ENCODE measurements at places on chromosomes 5 and 9.

GRCh38 chr9:69816735-69817134 is 3.9 kb upstream of the CFAP95 start:
- DNase-seq = no peak

DNA sequence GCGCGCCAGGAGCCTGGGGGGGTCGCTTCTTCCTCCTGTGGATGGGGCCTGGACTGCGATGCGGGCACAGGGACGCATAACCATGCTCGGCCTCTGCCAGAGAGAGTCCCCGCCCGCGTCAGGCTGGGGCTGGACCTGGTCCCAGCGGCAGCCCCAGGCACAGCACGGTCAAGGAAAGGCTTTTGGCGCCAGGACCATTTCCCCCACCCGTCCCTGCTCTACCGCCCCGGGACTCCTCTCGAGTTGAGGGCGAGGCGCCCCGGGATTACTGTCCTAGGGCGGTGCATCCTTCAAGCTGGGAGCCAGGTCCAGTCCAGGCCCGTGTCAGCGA is 341 bp downstream of the MXD3 start:
- peak; percentile 80 for DNase-seq

- peak; percentile 41 for DNase-seq
Measured at GRCh38 chr5:172380987-172381643, 73.2 kb downstream of the SH3PXD2B start.

DNA sequence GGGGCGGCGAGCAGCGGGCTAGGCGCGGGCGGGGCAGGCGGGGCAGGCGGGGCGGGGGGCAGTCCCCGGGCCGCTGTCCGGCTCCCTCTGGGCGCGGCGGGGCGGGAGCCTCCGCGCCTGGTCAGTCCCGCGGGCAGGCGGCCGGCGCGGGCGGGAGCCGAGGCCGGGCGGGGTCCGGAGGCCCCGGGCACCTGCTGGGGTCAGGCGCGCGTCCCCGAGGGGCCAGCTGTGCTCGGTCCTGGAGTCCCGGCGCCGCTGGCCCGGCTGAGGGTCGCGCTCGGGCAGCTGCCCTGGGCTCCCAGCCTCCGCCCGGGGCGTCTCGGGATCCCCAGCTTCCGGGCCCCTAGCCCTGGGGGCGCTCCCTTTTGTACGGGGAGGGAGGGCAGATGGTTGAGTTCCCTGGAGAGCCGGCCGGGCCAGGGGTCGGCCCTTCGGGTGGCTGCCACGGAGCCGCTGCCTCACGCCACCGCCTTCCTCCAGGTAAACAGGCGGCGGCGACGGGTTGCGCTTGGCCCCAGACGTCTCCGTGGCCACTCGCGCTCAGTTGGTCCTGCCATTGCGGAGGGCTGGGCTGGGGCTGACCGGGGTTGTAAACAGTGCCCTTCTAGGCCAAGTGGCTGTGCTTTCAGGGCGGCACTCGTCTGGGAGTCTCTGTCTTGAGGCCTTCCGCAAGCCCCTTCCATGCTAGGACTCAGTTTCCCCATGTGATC is 473 bp downstream of the ZBTB34 start:
- DNase-seq = peak; percentile 58

DNA sequence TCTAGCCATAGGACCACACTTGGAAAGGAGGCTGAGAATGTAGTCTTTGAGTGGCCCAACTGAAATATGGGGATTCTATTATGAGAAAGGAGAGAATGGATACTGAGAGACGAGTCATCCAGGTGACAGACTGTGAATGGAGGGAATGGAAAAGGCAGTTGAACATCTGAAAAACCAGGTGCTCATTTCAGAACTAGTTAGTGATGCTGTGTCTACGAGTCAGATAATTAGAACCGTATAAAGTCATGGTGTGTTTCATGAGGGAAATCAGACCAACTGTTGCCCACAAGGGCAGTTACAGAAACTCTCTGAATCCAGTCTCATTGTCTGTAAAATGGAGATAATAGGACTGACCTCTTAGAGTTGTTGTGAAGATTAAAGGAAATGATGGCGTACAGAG is 86.5 kb downstream of the EGFLAM start:
- no peak for DNase-seq

GRCh38 chr9:37197158-37198038 is 77.0 kb downstream of the ZCCHC7 start:
- no peak for DNase-seq

DNA sequence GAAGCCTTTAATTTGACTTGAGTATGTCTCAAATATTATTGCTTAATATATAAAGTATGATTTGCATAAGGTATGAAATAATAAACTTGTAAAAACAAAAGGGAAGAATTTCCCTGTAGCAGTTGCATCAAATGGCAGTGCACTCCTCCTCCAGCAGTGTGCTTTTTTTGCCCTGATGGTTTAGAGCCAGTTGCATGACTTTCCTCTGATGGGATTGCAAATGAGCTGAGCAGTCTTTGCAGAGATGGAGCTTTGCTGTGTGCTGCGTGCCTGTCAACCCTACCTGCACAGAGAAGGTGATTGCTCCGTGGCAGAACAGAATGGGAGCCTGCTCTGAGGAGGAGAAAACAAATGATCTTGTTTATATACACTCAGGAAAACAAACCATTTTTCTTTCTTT is 22.7 kb upstream of the CATSPER3 start:
- no peak for DNase-seq

- no peak for DNase-seq
Measured at GRCh38 chr5:102690910-102691309, 64.2 kb upstream of the PAM start.

GRCh38 chr9:124038239-124038638 is 26.7 kb downstream of the LHX2 start:
- no peak for DNase-seq

DNA sequence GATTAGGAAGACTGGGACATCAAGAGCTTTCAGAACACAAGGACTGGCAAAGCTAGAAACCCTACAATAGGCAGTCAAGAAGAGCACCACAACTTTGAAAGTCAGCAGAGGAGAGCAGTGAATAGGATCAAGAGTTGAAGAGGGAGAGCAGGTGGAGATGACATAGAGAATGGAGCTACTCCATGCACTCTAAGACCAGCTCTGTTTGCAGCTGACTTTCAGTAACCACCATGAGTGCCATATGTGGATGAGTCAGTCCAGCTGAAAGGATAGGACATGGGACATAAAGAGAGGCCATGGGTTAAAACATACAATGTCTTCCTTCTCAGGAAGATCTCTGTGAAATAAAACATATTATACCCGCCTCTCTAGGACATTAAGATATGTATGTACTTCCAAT is 289.1 kb upstream of the KLF4 start:
- no peak for DNase-seq

GRCh38 chr9:95634536-95634935 is 117.8 kb upstream of the PTCH1 start:
- DNase-seq = no peak

DNA sequence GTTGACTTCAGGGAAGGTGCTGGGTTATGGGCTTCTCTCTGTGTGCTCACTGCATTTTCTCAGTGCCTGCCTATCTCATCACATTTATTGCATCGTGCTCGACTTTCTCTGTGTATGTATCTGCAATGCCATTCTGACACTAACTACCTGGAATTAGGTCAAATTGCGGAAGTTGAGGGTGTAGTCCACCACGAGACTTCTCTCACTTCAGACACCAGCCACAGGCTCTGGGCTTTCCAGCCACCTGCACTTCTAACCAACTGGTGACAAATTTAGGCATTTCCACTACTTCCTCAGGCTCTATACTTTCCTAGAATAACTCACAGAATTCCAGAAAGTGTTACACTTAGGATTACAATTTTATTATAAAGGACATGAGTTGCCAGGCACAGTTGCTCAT is 188.6 kb upstream of the ZNF608 start:
- DNase-seq = no peak

- DNase-seq = no peak
Measured at GRCh38 chr5:15338546-15338945, 161.4 kb upstream of the FBXL7 start.

GRCh38 chr5:34501016-34501415 is 155.1 kb upstream of the RAI14 start:
- DNase-seq = no peak

GRCh38 chr5:177959315-177959714 is 36.7 kb downstream of the PROP1 start:
- no peak for DNase-seq

- no peak for DNase-seq
Measured at GRCh38 chr5:1498623-1499416, 24.9 kb downstream of the LPCAT1 start.

- no peak for DNase-seq
Measured at GRCh38 chr5:161539016-161539415, 7.5 kb downstream of the GABRB2 start.

DNA sequence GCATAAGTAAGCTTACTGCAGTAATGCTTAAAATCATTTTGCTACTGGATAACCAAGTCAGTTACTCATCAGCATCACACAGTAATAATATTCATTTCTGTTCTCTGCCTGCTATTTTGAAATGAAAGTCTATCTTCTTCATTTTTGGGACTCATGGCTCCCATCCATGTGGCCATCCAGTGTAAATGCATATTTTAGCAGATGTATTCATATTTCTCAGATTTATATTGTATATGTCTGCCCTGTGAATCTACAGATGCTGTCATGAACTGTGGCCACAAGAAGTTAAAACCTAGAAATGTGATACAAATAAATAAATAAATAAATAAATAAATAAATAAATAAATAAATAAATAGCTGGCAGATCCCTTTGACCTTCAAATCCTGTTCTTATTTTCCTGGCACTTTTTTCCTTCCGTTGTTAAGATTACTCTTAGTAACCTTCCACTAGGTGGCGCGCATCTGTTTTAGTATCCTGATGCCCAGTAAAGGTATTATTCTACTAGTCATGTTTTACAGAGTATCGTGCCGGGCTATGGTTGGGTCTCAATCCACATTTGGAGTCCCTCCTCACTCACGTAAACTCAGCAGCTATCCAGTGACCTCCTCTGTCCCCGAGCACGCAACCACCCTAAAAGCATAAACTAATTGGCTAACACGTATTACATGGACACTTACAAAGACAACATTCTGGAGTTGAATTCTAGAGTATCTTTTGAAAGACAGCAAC is 79.2 kb upstream of the IL7R start:
- peak; percentile 72 for DNase-seq

GRCh38 chr9:37300620-37301019 is 121.9 kb upstream of the GRHPR start:
- no peak for DNase-seq

GRCh38 chr9:14341437-14342122 is 27.6 kb upstream of the NFIB start:
- DNase-seq = no peak

DNA sequence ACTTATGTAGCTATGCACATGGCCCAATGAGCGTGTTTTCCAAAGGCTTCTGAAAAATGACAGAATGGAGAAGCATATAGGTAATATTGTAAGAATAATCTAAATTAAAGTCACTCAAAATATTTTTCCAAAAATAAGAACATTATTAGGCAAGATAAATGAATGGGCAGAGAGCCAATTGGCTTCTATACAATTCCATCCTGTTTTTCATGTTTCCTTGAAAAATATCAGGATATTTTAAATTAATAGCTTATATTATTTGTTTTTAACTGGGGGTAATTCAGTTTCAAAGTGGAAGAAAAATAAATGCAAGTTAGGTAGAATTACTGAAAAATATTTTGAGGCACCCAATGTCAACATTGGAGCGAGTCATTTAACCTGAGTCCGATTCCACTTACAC is 183.5 kb downstream of the PLK2 start:
- no peak for DNase-seq

GRCh38 chr5:134084022-134084565 is 30.4 kb upstream of the TCF7 start:
- no peak for DNase-seq

GRCh38 chr9:93035821-93036351 is 22.6 kb upstream of the SUSD3 start:
- no peak for DNase-seq

DNA sequence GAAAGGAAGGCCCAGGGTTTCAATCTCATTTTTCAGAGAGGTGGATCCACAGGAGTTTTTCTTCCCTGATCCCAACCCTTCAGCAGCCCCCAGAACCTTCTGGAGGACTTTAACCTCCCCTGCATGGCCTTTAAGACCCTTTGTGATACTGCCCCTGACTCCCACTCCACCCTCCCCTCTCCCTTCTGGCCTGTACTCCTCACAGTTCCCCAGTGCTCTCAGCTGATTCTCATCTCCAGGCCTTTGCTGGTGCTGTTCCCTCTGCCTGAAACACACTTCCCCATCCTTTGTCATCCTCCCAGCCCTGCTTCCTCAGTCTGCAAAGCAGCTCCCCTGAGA is 18.5 kb downstream of the NEURL1B start:
- no peak for DNase-seq

- no peak for DNase-seq
Measured at GRCh38 chr9:8282535-8282934, 483.0 kb upstream of the DMAC1 start.

GRCh38 chr9:83656032-83656680 is 33.2 kb downstream of the IDNK start:
- no peak for DNase-seq

- no peak for DNase-seq
Measured at GRCh38 chr5:139955616-139956273, 87.4 kb downstream of the NRG2 start.

GRCh38 chr5:169848792-169849191 is 131.5 kb downstream of the INSYN2B start:
- no peak for DNase-seq

Data from upper lobe of left lung (tissue), 6 donors.